ENCODE measurements at places on chromosomes 3 and 15.

DNA sequence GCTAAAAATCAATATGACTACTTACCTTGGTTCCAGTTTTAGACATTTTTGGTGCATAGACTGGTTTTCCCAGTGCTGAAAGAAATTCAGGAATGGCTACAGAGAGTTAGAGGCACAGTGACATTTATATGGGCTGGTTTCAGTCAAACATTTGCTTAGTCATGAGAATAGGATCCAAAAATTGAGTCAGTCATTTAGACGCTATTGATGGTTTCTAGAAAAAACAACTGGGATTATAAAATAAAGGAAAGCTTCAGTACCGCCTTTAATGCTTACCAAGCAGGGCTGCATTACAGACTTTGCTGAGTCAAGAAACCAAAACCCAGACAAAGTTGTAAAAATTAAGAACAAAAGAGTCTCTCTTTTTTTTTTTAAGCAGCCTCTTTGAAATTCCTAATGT lies at the start of gene CRYGS:
Gene CRYGS, minus strand, starts transcription at position 100 of the 400 bp plus-strand sequence. Its CDS starts 54 bp downstream, at position 46.
- DNase-seq: no peak

DNA sequence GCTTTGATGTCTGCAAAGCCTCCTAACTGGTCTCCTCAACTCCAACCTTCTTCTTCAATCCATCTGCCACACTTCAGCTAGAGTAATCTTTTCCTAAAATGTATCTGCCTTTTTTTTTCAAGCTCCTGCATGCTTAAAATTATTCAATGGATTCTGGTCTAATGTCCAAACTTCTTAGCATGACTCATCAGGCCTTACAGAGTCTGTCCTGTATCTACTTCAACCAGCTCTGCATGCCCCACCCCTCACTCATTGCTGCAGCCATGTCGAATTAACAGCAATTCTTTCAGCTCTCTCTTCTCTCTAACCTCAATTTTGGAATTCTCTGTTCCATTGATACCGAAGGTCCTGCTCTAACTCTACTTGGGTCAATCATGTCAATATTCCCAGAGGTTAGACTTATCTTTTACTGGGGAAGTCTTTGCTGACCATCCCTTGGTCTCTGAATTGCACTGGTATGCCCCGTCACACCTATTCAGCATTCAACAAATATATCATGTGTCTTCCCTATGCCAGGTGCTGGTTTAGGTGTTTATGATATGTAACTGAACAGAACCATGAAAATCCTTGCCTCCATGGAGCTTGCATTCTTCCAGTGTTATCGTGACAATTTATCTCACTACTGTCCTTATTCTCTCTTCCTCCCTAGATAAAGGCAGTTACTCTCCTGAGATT lies 88.5 kb upstream of the NANOGP8 start:
- no peak for DNase-seq

- no peak for DNase-seq
Measured at GRCh38 chr15:57866149-57866736, 159.7 kb downstream of the POLR2M start.

- no peak for DNase-seq
Measured at GRCh38 chr3:188026191-188026968, 127.6 kb upstream of the LPP start.

DNA sequence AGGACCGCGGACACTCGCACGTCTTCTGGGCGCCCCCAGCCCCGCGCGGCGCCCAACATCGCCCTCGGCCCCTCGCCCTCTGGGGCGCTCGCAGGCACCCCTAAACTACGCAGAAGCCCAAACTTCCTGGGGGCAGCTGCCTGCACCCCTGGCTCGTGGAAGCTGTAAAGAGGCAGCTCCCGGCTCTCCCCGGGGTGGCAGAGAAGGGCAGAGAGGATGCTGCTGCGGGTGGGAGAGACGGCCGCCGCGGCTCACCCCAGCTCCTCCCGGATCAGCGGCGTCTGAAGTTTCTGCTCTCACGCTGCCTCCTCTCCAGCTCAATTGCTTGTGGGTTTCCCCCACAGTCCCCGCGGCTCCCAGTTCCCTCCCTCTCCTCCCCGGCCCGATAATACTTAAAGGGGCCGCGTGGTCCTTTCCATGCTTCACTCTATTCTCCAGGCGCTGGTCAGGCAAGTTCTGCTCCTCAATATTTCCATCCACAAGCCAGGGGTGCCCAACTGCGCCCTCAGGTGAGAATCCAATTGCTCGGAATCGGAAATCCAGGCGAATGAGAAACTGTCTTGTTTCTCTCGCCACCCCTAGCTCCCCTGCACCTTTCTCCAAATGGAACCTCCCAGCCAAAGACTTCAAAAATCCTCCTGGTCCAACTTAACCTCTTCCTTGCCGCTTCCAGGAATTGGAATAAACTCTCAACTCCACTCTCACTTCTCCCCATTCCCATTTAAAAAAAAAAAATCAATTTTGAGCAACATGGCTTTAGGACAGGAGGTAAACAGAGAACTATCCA lies 748.5 kb downstream of the ROBO1 start:
- DNase-seq: no peak

DNA sequence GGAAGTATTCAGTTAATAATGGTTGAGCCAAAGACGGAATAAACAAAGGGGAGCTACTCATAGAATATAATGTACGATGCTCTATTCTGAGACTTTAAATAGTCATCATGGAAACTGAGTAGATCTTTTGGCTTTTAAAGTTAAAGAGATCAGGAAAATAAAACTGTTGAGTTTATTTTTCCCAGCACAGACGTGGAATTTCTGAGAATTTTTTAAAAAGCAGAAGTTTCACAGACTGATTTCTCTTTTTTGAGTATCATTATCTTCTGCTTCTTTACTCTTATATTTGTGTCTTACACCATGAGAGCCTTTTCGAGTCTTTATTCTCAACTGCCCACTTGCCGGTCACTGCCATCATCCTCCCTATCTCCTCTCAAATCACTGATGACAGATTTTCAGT lies 13.2 kb downstream of the P2RY14 start:
- no peak for DNase-seq

DNA sequence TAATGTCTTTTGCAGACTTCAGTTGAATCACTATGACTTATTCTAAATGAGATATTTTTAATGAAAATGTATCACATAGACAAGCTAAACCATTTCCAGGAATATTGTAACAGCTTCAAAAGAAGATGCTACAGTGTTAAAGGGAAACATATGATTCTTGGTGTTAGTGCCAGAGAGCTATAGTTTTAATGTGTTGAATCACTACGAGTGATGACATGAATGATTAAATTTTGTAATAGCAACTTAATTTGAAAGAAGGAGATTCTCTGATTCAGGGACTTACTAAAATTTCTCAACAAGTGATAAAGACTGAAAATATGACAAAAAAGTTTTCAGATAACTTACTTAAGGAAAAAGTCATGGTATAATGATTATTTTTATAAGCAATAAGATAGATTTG lies 267.3 kb upstream of the SLITRK3 start:
- no peak for DNase-seq

- DNase-seq: no peak
Measured at GRCh38 chr3:101619734-101620133, 45.8 kb downstream of the PCNP start.

DNA sequence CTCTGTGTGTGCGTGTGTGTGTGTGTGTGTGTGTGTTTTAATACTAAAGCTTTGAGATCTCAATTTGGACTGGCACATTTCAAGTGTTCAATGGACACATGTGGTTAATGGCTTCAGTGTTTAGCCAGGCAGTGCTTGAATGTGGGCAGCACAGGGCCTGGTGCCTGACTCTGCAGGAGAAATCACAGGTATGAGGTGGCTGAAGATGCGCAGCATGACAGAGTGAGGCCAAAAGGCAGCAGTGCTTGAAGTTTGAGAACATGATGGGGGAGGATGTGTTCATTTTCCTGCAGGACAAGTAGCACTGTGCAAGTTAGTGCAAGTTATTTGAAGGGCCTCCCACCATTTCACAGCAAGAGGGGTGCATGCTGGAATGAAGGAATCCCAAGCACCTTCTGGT lies 620.5 kb upstream of the TBL1XR1 start:
- DNase-seq: no peak

DNA sequence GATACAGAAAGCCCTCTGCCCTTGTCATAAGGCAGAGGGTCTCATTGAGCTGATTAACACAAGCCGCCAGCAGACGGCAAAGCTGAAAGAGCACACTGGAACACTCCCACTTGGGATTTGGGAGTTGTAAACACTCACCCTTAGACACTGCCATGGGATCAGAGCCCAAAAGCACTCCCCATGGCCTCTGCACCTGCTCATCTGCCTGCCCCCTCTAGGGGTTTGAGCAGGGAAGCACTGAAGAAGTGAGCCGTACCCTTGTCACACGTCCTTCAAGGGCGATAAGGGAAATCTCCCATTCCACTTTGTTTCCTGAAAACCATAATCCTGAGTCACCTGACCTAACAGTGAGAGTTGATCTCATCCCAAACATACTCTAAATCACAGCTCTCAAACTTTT lies 14.7 kb downstream of the FSIP1 start:
- DNase-seq: no peak

DNA sequence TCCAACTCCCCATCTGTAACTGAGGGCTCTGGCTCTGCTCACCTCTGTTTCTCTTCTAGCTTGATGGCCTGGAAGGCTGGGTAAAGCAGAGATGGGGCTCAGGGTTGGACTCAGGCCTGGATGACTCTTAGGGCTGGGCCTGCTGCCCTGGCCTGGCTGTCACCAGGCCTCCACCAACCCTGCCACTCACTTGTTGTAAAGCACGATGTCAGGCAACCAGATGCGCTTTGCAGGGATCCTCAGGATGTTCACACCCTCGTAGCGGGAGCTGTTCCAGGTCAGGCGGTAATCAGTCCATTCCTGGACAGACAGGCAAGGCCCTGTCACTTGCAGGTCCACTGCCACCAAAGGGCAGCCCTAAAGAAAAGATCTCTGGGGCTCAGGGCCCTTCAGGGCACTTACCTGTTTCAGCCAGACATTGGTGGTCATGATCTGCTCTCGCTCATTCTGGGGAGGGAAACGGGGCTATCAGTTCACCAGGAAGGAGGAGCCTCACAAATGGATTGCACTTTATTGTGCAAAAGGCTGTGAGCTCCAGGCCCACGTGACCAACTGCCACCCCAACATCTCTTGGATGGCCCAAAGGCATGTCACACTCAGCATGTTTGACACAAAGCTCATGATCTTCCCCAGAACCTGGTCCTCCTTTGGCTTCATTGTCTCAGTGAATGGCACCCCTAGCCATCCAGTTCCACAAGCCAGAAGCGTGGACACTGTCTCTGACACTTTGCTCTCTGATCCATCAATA lies 9.9 kb downstream of the CHRNB4 start:
- DNase-seq: no peak

- DNase-seq: no peak
Measured at GRCh38 chr3:49570028-49570654, 15.9 kb downstream of the BSN start.

GRCh38 chr15:33043636-33044035 lies 150.9 kb downstream of the FMN1 start:
- DNase-seq: no peak

DNA sequence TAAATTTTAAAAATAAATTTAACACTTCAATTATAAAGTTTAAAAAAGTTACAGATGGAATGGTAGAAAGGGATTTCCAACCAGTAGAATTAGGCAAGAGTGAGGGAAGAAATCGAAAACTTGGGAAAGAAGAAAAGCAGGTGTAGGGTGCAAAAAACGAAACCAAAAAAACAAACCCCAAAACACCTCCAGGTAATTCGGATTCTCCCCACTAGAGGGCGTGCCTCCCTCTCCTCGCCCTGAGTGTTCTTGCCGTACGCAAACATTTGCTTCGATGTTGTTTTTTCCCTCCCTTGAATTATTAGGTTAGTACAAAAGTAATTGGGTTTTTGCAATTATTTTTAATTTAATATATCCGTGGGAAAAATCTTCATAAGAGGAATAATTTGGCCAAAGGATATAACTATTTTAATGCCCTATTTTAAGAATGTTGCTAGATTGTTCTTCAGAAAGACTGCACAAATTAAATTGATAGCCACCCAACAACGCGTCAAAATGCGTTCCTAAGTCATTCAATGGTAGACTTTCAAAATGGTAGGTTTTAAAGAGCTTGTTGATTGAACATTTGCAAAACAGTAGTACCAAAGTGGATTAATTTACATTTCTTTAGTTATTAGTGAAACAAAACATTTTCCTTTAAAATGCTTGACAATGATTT lies 63.7 kb downstream of the SLC30A4 start:
- peak; percentile 60 for DNase-seq

DNA sequence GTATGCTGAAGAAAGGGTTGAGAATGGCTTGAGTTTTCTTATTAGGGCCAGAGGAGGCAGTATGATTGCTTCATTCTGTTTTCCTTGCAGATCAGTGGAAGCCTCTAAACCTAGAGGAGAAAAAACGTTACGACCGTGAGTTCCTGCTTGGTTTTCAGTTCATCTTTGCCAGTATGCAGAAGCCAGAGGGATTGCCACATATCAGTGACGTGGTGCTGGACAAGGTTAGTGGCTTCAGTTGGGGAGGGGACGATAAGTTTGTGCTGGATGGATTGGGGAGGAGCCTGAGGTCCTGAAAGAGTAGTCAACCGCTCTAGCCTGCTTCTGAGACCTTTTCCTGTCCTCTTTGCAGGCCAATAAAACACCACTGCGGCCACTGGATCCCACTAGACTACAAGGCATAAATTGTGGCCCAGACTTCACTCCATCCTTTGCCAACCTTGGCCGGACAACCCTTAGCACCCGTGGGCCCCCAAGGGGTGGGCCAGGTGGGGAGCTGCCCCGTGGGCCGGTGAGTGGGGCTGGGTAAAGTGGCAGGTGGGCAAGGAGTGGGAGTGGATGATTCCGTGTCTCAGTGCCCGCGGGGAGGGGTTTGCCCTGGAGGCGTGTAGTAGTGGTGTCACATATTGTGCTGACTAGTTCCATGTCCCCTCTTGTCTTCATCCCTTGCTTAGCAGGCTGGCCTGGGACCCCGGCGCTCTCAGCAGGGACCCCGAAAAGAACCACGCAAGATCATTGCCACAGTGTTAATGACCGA lies 8.5 kb downstream of the EIF4G1 start:
- DNase-seq: no peak

- no peak for DNase-seq
Measured at GRCh38 chr3:15330031-15330596, 2.3 kb downstream of the SH3BP5 start.

GRCh38 chr15:76341366-76342057 lies 4.9 kb downstream of the ISL2 start:
- no peak for DNase-seq

GRCh38 chr3:22659651-22660475 lies 543.3 kb upstream of the UBE2E2 start:
- no peak for DNase-seq

DNA sequence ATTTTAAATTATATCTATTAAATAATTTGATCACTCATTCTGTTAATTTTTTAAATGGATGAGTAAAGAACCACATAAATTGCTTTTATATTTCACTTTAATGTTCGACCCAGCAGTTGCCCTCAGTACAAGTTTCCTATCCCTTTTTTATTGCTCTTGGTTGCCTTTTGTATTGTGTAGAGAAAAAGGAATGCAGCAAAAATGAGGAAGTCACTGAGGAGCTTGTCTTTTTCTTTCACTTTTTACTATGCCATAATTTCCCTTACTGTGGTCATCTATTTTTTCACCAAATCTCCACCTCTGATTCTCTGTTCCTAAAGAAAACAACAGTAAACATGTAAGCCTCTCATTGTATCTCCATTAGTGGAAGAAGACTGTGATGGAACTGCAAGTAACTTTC lies 122.7 kb downstream of the B3GALNT1 start:
- DNase-seq: no peak

GRCh38 chr15:90917569-90917968 lies 14.5 kb downstream of the MAN2A2 start:
- no peak for DNase-seq
